ENCODE measurements at places on chromosomes 13 and 19.

GRCh38 chr13:67515895-67516294 lies 285.8 kb upstream of the PCDH9 start:
- DNase-seq: no peak

- DNase-seq: no peak
Observed at GRCh38 chr13:40146611-40147117, 491.2 kb downstream of the COG6 start.

DNA sequence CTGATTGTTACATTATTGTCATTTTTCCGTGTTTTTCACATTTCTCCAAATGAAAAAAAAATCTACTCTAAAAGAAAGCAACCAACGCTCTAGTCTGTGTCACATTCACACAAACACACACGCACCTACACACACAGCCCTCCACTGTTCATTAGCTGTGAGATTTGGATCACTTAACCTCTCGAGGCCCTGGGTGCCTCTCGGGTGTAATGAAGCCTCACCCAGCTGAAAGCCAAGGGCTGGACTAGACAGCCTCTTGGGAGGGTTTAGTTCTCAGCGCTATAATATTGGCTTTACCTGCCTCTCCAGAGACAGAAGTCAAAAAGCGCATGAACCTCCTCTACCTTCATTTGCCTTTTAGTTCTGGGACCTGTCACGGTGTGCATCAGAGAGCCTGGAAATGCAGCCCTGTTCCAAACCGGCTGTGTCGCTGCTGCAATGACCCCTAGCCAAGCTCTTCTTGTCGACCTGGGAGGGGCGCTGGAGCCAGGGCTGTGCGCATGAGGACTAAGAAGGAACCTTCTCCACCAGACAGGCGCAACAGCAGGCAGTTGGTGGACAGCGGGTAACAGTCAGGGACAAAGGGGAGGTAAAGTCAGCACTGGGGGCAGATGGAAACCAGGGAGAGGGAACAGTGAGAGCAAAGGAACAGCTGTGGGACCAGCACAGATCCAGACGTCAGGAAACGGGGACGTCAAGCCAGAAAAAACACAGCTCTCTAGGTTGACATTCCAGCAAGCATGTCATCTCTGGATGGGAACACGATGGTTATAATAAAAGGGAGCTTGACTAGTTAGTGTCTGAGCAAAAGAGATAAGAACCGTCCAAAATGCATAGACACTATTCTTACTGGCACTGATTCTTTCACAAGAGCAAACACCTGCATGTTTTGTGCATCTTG lies 375.9 kb downstream of the EFNB2 start:
- DNase-seq: no peak

- peak; percentile 25 for DNase-seq
Observed at GRCh38 chr13:50125554-50126262, 110.5 kb downstream of the KCNRG start.

GRCh38 chr19:17948931-17949930 lies 16.4 kb downstream of the CCDC124 start:
- DNase-seq: no peak

Data from cortex of kidney (tissue), 1 donor.